ENCODE measurements at places on chromosomes 7 and 10. TPM values are rescaled to one million over a fixed set of nuclear protein-coding genes. Genes with fewer than 3 reads are reported as not detected.

Gene PRSS1
- not detected for total RNA-seq

GRCh38 chr10:26464632-26465280, 26.6 kb downstream of the APBB1IP start:
- no peak for DNase-seq
- H3K27me3 ChIP-seq: no peaks in the 10 kb centered on the region
- H3K4me1 ChIP-seq: peaks cover 43% of the 10 kb centered on the region
- H3K27ac ChIP-seq: peak overlapping the region; percentile 27

- no peak overlapping the region for H3K4me3 ChIP-seq
- no peaks in the 10 kb centered on the region for H3K27me3 ChIP-seq
- H3K27ac ChIP-seq: no peak overlapping the region
- no peaks in the 10 kb centered on the region for H3K4me1 ChIP-seq
These were observed 257.6 kb upstream of the IGFBP3 start for GRCh38 chr7:46178661-46179060.

DNA sequence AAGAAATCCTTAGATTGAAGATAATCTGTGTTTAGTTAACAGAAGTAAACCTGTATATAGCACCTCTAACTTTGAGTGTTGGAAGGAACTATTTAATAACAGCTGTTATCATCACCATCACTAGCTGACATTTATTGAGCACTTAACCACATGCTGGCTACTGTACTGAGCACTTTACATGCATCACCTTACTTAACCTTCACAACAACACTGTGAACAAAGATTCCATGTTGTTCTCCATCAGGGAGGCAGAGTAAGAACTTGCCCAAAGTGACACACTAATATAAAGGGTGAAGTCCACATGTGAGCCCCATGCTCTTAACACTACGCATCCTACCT, 182.2 kb downstream of the ST7 start:
- no peak for DNase-seq
- H3K27me3 ChIP-seq: no peaks in the 10 kb centered on the region
- no peaks in the 10 kb centered on the region for H3K4me1 ChIP-seq
- no peaks in the 10 kb centered on the region for H3K36me3 ChIP-seq
- no peak overlapping the region for H3K4me3 ChIP-seq

- H3K27ac ChIP-seq: no peak overlapping the region
- no peaks in the 10 kb centered on the region for H3K36me3 ChIP-seq
- DNase-seq: no peak
- no peak overlapping the region for H3K4me3 ChIP-seq
- peaks cover 7% of the 10 kb centered on the region for H3K4me1 ChIP-seq
These were observed 11.6 kb downstream of the ATP6V0E2 start for GRCh38 chr7:149885191-149886017.

GRCh38 chr10:82211346-82211745, 336.4 kb downstream of the NRG3 start:
- H3K4me1 ChIP-seq: no peaks in the 10 kb centered on the region
- no peaks in the 10 kb centered on the region for H3K27me3 ChIP-seq
- DNase-seq: no peak
- no peak overlapping the region for H3K27ac ChIP-seq

- H3K4me1 ChIP-seq: no peaks in the 10 kb centered on the region
- no peaks in the 10 kb centered on the region for H3K27me3 ChIP-seq
- no peak overlapping the region for H3K27ac ChIP-seq
- H3K36me3 ChIP-seq: no peaks in the 10 kb centered on the region
- H3K4me3 ChIP-seq: no peak overlapping the region
These were observed 54.8 kb downstream of the DGKI start for GRCh38 chr7:137791930-137792329.

DNA sequence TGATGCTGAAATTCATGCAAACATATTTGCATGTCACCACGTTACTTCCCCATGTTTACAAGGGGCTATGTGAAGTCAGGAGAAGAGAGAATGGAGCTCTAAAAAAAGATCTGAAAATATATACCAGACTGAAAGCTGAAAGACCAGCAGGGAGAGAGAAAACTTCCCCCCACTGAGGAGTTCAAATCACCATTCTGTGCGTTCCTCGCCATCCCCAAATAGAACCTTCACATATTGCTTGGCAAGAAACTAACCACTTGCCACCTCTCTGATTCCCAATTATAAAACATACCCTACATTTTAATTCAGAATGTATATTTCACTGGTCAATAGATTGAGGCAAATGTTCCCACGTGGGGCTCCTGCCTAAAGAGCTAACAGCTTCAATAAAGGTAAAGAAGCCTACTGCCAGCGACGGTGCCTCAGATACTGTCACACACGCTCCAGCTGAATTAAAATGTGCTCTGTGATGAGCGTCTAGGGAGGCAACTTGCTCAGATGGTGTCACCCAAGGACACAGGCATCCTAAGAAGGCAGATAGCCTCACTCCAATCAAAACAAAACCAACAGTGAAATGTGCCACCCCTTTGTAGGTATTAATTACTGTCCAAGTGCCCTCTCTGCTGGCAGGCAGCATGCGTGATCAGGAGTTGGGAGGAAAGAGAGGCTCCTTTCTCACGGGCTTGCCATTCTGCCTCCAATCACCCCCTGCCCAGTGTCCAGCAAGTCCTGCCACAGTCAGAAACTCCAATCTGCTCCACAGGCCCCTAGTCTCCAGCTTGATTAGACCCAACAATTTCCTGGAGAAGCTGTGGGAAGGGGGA, 298.2 kb downstream of the GRID1 start:
- no peak overlapping the region for H3K27ac ChIP-seq
- DNase-seq: no peak
- H3K27me3 ChIP-seq: no peaks in the 10 kb centered on the region
- H3K4me3 ChIP-seq: no peak overlapping the region

All from naive thymus-derived CD4-positive, alpha-beta T cell (primary cell).